ENCODE measurements at places on chromosomes 4 and X.

DNA sequence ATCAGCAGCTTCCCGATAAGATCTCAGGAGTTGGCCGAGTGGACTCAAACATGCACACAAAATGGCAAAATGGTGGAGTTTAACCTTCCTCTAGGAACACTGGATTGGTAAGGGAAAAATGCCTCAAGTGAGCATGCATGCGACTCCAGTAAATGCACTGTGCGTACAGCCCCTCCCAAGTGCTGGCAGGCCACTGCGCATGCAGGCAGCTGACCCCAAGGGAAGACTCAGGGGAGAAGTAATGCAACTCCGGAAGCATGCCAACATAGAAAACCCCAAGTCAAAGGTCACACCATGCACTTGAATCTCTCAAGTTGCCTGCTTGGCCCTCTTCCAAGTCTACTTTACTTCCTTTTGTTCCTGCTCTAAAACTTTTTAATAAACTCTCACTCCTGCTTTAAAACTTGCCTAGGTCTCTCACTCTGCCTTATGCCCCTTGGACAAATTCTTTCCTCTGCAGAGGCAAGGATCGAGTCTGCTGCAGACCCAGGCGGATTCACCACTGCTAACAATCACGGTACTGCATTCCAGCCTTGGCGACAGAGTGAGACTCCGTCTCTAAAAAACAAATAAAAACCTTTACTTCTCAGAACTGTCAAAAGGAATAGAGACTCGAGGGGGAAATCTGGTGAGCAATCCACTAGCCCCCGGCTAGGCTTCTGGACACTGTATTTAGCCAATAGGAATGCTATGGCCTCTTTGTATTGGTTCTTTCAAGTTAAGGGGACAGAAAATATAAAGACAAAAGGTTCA, 33.5 kb downstream of the NYX start:
- DNase-seq = no peak

- DNase-seq = no peak
Observed at GRCh38 chrX:71178908-71179307, 34.3 kb downstream of the NLGN3 start.

DNA sequence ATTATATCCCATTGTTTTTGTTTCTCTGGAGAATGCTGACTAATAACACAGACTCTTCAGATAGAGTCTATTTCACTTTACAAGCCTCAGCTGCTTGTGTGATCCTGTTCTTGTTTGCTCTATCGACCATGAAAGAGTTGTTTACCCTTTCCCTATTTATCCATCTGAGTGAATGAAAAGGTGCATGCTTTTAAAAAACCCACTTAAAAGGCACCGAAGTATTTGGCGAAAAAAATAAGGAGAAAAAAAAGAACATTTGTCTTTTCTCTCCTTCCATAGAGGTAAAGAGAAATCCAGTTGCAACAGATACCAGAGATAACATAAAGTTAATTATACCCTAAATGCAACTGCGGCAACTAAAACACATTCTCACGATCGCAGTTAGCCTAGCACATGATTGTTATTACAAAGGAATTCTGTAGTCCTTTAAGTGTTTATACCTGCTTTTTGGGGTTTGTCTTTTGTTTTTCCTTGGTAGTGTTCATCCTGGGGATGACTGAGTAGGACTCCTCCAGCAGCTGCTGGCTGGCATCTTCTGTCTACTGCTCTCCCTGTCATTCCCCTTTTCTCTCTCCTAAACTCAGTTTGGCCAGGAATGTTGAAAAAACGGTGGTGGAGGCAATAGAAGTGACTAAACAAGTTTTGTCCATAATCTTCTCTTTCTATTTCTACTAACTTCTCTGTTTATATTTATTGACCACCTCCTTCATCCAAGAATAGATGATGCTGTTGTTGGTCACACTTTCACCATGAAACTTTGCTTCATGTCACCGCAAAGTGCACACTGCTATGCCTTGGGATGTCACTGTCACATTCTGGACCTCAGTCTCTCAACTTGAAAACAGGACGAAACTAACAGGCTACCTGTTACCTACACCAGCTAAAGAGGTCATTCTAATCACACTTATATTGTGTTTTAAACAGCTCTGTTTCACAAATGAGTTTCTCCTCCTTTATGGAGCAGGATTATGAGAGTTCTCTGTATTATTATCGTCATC, 41.9 kb upstream of the FRAS1 start:
- DNase-seq = no peak

GRCh38 chr4:38514465-38515146, 149.4 kb upstream of the KLF3 start:
- no peak for DNase-seq

All from left renal pelvis (tissue), 4 donors.